ENCODE measurements at places on chromosomes 5 and 9.

GRCh38 chr5:107796797-107797196 is 126.1 kb upstream of the EFNA5 start:
- no peak for DNase-seq

DNA sequence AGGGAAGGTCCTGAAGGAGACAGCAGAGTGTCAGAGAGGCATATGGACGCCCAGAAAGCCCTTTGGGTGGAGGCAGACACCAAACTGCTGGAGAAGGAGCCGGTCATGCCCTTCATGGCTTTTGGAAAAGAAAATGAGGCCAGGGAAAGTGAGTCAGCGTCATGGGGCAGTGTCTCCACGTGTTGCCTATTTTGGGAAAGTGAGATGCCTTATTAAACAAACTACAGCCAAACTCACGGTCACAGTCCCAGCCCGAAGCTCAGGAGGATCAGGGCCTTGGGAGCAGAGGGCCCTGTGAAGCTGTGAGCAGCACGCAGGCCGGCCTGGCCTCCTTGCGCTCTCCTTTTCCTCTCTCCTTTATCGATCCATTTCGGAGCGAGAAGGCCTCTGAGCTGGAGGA is 25.0 kb downstream of the RGS3 start:
- DNase-seq: no peak

- no peak for DNase-seq
These were observed 118.6 kb downstream of the MAT2B start for GRCh38 chr5:163623986-163624385.

DNA sequence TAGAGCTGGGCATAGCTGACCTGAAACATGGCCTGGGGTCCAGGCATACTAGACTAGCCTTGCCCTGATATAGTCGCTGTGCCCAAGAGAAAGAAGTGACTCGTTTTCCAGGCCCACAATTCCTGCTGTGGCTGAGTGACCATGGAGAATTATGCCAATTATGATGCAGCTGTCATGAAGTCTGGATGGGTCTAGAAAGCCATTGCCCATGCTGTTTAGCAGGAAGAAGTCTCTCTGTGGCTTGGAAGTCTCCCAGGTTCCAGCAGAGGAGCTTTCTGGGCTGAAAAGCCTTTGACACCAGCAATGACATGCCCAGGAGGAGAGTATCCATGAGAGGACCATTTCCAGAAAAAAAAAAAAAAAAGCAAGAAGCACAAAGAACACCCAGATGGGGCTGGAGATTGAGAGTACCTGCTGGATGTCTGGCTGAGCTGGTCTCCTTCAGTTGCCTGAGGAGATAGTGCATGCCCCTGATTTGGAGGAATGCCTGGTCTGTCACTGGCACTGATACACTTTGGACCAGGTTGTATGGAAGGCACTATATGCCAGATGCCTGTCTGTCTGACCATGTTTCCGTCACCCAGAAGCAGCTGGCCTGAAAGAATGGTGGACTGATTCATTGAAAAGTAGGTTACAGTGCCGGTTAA is 128.0 kb upstream of the EPB41L4A start:
- DNase-seq: no peak

DNA sequence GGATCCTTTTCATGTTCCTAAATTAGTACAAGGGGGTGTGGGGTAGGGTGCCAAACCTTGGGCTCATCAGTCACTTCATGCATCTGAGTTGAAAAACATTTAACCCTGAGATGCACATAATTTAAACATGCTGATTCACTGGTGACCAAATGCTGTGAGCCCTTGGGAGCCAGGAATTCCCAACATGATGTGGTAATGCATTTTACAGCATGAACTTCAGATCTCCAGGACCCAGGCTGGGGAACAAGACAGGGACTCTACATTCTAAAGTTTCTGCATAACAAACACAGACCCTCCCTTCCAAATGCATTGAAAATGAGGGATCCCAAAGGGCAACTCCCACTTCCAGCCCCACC is 322.2 kb downstream of the NDUFS4 start:
- no peak for DNase-seq

GRCh38 chr5:81006947-81007636 is 46.9 kb downstream of the RASGRF2 start:
- DNase-seq: no peak

DNA sequence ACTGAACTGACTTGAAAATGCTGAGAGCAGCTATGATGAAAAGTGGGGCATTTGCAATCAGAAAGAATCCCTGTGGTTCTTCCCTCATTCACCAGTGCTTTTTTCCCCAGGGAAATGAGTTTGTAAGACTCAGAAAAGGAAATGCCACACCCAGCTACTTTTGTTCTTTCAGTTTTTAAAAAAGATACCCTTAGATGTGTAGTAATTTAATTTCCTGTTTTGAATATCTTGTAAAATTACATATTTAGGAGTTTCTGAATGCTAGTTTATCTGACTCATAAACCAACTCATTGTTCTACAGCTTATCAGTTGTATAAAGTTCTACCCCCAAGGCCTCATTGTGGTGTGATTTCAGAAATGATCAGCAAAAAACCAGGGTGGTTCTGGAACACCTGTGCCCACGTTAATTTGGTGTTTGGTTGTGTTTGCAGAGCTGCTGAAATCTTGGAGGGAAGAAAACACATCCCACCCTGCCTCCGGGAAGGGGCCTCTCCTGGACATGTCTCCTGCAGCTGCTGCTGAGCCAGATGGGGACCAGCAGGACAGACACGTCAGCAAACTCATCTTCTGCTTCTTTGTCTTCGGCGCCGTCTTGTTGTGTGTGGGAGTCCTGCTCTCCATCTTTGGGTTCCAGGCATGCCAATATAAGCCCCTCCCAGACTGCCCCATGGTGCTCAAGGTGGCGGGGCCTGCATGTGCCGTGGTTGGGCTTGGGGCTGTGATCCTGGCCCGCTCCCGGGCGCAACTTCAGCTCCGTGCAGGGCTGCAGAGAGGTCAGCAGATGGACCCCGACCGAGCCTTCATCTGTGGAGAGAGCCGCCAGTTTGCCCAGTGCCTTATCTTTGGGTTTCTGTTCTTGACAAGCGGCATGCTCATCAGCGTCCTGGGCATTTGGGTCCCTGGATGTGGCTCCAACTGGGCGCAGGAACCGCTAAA is 2.8 kb downstream of the TMEM171 start:
- no peak for DNase-seq

- DNase-seq: no peak
These were observed 59.3 kb downstream of the SLC46A2 start for GRCh38 chr9:112831281-112831851.

All from stimulated activated CD4-positive, alpha-beta T cell treated with anti-CD3 and anti-CD28 coated beads, Interleukin-12 subunit alpha, Interleukin-12 subunit beta, amount 100 ng/mL, for 24 hours (primary cell).